ENCODE measurements at places on chromosomes 12 and 14.

DNA sequence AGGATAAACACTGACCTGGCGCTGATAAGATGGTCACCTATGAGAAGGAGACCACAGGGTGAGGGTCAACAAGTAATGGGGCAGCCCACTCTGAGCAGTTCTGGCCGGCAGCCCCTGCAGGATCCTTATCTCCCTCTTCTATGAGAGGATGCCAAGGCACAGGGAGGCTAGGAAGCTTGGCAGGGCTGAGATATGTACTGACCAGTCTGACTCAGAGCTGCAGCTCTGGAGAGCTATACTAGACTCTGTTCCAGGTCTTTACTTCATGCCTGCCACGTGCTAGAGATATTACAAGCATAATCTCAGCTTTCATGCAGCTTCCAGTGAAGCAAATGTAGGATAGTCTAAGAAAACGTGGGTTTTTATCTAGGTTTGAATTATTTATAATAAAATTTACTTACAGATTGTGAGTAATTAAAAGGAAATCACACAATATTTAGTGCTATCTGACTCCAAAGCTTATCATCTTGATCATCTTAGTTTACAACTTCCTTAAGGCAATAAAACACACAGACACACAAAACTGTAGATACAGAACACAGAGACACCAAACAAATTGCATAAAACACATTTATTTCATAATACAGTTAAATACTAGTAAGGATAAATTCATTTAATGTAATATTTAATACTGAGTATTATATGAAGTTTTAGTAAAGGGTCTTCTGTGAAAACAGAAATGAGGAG is 32.3 kb downstream of the GIT2 start:
- DNase-seq: peak; percentile 27

DNA sequence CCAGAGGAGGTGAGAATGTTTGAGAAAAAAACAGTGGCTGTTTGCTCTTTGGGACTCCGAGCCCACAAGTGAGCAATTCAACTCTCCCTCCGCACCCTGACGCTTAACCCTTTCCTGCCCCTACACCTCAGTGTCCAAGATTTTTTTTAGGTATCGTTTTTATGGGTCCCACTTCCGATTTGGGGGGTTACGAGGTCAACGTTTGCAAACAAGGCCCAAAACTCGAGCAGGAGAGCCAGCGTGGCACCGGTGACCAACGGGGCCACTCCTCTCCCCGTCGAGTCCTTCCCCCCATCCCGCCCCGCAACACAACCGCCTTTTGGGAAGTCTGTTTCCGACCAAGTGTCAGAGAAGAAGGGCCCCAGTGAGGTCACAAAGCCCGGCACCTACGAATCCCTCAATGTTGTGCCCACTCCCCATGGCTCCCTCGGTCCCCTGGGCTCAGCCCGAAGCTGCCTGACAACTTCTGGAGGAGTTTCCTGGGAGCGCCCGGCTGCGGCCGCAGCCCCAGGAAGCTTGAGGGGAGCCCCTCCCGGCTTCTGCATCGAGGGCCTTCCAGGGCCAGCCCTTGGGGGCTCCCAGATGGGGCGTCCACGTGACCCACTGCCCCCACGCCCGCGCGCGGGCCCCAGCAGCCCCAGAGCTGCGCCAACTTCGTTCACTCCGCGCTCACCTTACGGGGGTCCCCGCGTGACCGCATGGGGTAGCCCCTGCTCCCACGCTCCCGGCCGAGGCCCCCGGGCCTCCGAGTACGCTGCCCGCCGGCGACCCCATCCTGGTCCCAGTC is 1.2 kb downstream of the CDK2AP1 start:
- peak; percentile 61 for DNase-seq

GRCh38 chr14:99595034-99595433 is 9.0 kb downstream of the CCDC85C start:
- no peak for DNase-seq

- DNase-seq: peak; percentile 78
Measured at GRCh38 chr14:100664841-100665510, 61.7 kb upstream of the DLK1 start.

DNA sequence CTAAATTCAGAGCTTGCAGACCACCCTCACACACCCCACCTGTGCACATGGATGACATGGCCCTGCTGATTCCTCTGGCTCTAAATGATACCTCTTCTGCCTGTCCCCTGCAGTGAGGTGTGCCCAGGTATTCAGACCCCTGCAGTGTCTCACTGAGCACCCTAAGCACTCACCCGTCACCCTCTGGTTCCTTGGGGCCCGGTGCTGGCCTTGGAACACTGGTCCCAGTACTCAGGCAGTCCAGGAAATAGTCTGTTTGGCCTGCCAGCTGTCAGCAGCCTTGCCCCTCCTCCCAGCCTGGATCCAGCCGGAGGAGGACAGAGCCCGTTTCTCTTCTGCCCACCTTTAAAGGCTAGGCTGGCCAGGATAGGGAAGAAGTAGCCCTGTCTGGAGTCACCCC is 44.9 kb downstream of the ESRRB start:
- no peak for DNase-seq

DNA sequence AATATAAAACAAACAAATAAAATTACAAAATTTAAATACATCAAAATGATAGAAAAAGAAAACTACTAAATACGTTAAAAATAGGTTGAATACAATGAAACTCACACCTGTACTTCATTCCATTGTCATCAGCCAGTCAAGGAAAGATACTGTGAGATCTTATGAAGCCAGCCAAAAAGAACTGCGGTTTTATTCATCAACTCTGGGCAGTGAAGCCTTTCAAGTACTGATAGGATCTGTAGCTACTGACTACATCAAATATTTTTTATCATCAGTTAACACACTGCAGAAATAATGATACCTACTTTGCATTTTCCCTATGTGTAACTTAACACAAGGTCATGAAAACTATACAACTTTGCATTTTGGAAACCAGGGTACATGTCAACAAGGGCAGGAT is 46.3 kb upstream of the FAR2 start:
- DNase-seq: no peak

DNA sequence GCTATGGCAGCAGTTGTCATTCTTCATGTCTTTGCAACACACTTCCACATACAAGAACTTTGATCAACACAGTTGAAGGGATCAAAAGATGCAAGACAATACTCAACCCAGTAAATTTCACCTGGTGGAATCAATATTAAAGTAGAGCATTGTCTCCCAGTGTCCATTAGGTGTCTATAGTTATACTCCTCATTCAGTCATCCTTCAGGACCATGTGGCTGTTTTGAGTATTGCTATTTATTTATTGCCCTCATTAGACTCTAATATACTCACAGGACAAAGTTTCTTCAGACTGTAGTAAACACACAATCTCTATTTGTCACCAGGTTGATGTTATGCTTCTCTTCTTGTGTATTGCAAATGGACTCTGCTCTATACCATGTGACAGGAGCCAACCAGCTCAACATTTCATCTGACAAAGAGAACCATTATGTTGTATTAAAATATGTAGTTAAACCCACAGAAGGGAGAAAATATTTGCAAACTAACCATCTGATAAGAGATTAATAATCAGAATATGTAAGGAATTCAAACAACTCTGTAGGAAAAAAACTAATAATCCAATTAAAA is 146.6 kb downstream of the TGFB3 start:
- DNase-seq: no peak

GRCh38 chr12:131364903-131365820 is 345.7 kb upstream of the SFSWAP start:
- no peak for DNase-seq

DNA sequence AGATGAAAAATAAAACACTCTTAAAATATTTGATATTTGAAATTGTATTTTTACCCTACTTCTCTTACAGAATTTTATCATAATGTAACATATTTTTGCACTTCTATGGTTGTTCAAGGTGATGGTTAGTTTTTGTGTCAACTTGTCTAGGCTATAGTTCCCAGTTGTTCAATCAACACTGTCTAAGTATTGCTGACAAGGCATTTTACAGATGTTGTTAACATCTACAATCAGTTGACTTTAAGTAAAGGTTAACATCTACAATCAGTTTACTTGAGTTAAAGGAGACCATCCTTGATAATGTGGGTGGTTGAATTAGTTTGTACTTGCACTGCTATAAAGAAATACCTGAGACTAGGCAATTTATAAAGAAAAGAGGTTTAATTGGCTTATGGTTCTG is 206.5 kb downstream of the AEBP2 start:
- no peak for DNase-seq

DNA sequence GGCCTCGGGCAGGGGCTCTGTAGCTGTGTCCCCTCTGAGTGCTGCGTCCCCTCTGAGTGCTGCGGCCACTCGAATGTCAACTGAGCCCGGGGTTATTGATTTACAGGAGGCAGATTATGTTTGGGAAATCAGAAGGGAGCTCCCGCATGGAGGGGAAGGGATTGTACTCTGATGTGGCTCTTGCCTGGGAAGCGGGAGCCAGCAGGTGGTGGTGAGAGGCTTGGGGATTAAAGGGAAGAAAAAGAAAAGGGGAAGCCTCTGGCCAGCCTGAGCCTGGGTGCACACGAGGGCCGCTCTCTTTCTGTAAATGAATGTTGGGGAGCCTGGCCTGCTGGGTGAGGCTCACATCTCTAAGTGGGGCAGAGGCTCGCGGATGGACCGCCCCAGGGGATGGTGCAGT is 143.7 kb downstream of the AACS start:
- no peak for DNase-seq

DNA sequence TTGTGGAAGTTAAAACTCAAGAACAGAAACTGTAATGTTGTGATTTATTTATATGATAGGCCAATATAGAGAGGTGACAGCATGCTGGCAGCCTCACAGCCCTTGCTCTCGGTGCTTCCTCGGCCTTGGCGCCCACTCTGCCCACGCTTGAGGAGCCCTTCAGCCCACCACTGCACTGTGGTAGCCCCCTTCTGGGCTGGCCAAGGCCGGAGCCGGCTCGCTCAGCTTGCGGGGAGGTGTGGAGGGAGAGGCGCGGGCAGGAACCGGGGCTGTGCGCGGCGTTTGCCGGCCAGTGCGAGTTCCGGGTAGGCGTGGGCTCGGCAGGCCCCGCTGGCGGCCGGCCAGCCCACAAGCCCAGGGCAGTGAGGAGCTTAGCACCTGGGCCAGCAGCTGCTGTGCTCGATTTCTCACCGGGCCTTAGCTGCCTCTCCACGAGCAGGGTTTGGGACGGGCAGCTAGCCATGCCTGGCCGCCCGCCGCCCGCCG is 65.8 kb upstream of the SLC8A3 start:
- DNase-seq: no peak

DNA sequence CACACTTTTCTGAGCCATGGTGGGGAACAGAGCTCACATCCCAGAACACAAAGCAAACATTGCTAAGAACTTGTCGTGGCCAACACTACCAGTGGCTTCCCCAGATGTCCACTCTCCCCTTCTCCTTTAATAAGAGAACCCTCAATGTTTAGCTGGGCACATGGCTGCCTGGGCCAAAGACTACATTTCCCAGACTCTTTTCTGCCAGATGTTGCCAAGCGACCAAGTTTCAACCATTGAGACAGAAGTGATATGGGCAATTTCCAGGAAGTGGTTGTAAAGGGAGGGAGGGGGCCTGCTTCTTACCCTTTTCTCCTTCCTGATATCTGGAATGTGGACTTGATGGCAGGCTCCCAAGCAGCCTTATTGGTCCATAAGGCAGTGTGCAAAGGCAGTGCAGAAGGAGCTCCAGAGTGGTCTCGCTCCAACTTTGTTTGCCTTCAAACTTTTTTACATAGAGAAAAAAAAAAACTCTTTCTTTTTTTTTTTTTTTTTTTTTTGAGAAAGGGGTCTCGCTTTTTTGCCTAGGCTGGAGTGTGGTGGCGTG is 24.9 kb upstream of the JDP2 start:
- DNase-seq: no peak

GRCh38 chr12:120598674-120599463 is 17.7 kb upstream of the POP5 start:
- no peak for DNase-seq

- no peak for DNase-seq
Measured at GRCh38 chr14:87097015-87097414, 896.0 kb downstream of the GALC start.

GRCh38 chr12:69553628-69554248 is 31.5 kb upstream of the CCT2 start:
- DNase-seq: no peak

GRCh38 chr12:94677778-94678177 is 27.4 kb upstream of the TMCC3 start:
- no peak for DNase-seq

DNA sequence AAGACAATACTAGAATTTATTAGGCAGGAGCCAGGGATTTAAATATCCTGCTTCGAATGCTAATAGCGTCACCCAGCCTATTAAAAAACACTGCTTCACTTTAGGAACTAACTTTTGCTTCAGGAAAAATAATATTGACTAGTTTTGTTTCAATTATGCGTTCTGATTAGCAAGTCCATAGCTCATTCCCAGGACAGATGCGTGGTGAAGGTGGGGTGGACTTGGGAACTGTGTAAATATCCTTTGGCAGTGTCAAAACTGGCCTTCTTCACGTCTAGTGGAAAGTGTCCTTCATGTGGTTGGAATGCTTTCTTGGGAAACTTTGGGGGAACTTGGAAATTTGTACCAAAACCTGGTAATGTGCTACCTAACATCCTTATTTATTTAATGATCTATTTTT is 474.8 kb upstream of the NOVA1 start:
- no peak for DNase-seq

DNA sequence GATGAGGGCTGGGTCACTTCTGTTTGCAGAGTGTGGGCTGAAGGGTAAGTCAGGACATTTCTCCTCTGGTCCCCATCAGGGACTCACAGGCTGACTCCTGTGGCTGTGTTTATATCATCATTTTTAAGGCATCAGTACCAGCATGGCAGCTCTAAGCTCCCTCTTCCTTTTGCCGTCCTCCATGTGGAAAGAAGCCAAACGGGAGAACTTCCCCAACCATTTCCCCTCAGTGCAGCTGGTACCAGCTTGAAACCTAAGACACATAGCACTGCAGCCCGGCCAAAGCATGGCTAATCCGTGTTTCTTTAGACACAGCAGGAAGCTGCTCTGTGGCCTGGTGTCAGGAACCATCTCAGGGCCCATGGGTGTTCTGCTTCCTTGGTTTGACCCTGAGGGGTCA is 31.9 kb upstream of the ATP2A2 start:
- no peak for DNase-seq

DNA sequence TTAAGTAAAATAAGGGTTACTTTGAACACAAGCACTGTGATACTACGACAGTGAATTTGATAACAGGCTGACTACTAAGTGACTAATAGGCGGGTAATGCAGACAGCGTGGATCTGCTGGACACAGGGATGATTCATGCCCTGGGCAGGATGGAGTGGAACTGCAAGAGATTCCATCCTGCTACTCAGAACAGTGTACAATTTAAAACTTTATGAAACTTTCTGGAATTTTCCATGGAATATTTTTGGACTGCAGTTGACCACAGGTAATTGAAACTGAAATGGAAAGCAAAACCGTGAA is 46.0 kb downstream of the YEATS4 start:
- no peak for DNase-seq

- no peak for DNase-seq
Measured at GRCh38 chr14:50758305-50758704, 72.7 kb downstream of the NIN start.

All from ovary (tissue), 10 donors.